ENCODE measurements at places on chromosomes 11 and 22.

DNA sequence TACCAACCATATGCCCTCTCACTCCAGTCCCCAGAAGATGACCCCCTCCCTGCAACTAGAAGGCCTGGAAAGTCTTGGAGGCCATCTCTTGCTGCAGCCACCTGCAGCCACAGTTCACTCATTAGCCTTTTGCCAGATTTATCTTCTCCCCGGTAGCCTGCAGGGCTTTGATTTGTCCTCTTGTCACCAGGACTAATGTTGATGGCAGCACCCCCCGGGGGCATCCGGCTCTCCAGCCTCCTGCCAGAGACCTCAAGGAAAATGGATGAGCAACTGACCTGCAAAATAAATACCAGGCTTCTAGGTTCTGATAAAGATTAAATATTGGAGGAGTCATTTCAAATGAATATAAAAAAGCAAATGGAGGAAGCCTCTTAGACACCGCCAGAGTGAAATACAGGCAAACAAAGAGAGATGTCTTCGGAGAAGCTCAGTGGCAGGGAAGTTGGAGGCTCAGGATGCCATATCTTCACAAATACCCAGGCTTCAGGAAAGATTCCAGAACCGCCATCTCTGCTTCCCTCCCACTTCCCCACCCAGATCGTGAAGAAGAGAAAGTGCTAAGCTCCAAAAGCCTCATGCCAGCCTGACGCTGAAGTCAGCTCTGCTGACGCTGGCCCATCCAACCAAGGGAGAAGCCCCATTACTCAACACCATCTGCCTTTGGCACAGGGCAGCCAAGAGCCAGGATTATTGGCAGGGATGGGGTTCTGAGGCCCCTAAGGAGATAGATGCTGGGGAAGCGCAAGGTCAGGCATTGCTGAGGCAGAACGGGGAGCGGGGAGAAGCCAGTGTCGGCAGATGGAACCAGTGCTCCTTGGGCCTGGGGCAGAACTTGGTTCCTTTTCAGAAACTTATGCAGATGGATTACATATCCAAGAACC lies 362.7 kb downstream of the CADM1 start:
- peak; percentile 73 for DNase-seq

DNA sequence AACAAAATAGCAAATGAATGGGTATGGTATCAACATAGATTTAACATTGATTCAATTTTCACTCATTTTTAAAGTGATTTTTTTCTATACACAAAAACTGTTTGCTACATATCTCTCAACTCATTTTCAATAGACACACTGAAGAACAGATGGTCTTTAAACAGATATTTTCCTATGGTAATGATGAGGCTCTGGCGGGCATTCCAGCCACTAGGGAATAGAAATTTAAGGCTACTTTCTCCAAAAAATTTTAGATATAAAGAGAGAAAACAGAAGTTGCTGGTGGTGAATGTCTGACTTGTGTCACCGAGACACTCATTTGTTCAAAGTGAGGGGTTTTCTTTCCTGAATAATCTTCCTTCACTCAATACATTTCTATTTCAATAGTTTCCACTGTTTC lies 693.0 kb downstream of the ETS1 start:
- DNase-seq: no peak

GRCh38 chr22:31742115-31742514 lies 7.8 kb downstream of the PRR14L start:
- no peak for DNase-seq

GRCh38 chr11:24819006-24819405 lies 322.2 kb downstream of the LUZP2 start:
- DNase-seq: no peak

- no peak for DNase-seq
These were observed 106.7 kb downstream of the ETS1 start for GRCh38 chr11:128480665-128481064.

DNA sequence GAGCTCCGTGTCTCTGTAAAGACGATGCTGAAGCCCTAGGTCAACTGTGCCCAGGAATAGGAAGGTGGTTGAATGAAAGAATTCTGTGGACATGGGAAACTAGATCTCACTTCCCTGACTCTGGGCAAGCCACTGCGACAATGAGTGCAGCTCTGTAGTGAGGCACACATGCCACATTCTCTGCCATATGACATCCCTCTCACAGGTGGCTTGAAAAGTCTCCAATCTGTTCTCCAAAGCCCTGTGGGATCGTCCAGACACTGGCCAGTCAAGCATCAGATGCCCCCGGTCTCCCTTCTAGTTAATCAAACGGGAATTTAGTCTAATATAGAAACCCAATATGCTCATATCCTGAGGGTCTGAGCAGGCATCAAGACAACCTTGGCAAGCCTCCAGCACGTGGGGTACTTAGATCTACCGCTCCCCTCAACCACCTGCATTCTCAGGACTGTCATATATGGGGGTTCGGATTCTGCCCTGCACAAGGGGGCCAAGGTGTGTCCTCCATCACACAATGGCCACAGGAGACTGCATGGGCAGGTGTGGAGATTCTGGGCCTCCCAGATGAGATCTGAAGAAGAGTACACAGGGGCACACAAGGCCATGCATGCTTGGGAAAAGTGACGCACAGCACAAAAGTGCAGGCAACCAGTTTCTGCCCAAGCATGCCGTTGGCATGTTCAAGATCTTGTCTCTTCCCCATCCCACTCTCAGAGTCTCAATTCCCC lies 11.9 kb downstream of the DKK3 start:
- peak; percentile 86 for DNase-seq

All from cerebellum (tissue), 4 donors.